Left lobe of liver (tissue), 2 donors: ENCODE measurements at places on chromosomes 5 and 9.

- DNase-seq, result no peak
These were observed 107.8 kb downstream of the OXCT1 start for GRCh38 chr5:41762426-41762825.

- no peak for DNase-seq
These were observed 254.6 kb downstream of the TMEM167A start for GRCh38 chr5:82822634-82822927.

DNA sequence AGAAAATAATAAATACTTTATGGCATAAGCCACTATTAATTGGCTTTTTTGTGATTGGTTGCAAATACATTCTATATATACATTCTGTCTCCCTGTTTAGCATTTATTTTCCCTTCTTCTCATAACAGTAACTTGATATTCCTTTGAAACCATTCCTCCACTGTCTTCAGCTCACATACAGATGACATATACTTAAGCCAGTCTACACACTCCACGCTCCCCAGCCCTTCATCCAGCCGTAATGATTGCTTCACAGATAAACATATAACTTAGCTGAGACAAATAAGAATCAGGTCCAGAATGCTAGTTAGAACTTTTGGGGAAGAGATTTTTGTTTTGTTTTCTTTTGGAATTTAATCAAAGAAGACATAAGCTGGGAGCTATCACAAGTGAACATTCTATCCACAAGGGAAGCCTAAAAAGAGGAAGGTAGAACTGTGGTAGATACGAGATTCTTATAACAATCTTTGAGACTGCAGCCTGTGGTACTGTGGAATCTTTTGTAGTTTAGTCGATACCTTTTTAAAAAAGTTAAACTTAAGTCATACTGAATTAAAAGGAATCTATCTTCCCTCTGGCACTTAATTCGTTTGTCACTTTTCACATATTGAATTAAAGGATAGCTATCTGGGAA lies 365.1 kb upstream of the PRR16 start:
- DNase-seq, result no peak

- DNase-seq, result no peak
These were observed 30.6 kb upstream of the MVB12B start for GRCh38 chr9:126295936-126296600.

GRCh38 chr9:81560851-81561732 lies 128.3 kb downstream of the TLE1 start:
- no peak for DNase-seq

DNA sequence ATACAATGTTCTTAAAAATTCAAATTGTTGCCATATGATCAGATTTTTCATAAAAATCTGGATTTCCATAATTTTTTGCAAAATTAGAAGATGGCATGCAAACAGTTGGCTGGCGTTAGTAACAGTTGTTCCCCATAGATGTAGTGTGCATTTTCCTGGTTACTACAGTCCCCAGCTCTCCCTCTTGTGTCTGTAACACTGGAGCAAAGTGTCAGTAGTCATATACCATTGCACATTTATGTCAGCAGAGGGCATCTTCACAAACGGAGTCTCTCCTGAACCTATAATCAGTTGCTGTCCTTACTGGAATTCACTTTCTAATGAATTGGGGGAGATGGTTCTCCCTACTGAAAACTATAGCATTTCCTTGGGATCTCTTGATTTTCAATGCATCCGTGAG lies 44.7 kb upstream of the DMAC1 start:
- DNase-seq, result no peak

GRCh38 chr9:32698706-32699277 lies 63.3 kb upstream of the TAF1L start:
- DNase-seq, result no peak
